ENCODE measurements at places on chromosomes 3 and 15. TPM values are rescaled to one million over a fixed set of nuclear protein-coding genes. Genes with fewer than 3 reads are reported as not detected.

- no peak for DNase-seq
These were observed 20.1 kb upstream of the ARPIN start for GRCh38 chr15:89932880-89933279.

GRCh38 chr3:150528354-150528797 is 17.9 kb downstream of the SERP1 start:
- no peak for DNase-seq

- DNase-seq: no peak
These were observed 93.5 kb downstream of the PEAK1 start for GRCh38 chr15:77326366-77326765.

Gene DAZL
- total RNA-seq: not detected

All from Daoy (cell line).